ENCODE measurements at places on chromosomes 7 and 10.

GRCh38 chr10:88901206-88901983 lies 21.4 kb downstream of the STAMBPL1 start:
- DNase-seq, result no peak

GRCh38 chr7:51175316-51175991 lies 141.2 kb downstream of the COBL start:
- DNase-seq, result no peak

- no peak for DNase-seq
Observed at GRCh38 chr10:88293073-88293472, 290.0 kb downstream of the RNLS start.

DNA sequence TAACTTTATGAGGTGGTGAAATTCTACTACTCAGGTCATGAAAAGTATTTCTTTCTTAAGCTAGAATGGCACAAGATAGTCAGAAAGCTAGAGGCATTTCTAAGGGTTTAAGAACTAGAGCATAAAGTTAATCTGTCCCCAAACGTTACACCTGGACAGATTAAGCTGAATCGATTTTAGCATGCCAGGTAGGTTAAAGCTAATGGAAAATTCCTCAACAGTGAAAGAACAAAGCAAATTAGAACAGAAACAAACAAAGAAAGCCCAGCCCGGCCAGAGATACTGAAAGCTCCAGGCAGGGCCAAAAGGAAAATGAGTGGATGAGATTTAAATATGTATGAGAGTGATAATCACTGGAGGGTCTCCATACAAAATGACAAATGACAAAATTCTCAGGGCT lies 293.8 kb downstream of the CALN1 start:
- DNase-seq, result no peak

- DNase-seq, result no peak
Observed at GRCh38 chr7:70189776-70190175, 591.5 kb downstream of the AUTS2 start.

DNA sequence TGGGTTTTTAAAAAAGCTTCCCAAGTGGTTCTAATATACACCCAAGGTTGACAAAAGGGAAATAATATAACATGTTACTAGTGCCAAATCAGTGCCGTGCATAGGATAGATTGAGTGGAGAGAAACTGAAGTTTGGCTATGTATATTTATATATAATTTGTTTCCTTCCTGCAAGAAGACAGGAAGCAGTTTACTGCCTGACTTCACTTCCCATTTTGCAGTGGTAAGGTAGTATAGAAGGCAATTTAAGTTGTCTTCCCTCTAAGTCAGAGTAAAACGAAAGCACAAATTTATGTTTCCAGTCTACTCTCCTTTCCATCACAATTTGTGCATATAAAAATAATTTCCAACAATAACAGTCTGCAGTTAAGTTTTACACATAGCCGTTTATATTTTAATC lies 3.4 kb upstream of the HYCC1 start:
- DNase-seq, result no peak

GRCh38 chr7:159091480-159092475 lies 52.9 kb downstream of the VIPR2 start:
- DNase-seq, result no peak

GRCh38 chr7:139084709-139085108 lies 24.8 kb downstream of the ZC3HAV1 start:
- DNase-seq, result no peak

GRCh38 chr7:18200855-18201254 lies 173.2 kb upstream of the PRPS1L1 start:
- DNase-seq, result no peak

GRCh38 chr10:13784067-13784466 lies 197.3 kb downstream of the PRPF18 start:
- no peak for DNase-seq

DNA sequence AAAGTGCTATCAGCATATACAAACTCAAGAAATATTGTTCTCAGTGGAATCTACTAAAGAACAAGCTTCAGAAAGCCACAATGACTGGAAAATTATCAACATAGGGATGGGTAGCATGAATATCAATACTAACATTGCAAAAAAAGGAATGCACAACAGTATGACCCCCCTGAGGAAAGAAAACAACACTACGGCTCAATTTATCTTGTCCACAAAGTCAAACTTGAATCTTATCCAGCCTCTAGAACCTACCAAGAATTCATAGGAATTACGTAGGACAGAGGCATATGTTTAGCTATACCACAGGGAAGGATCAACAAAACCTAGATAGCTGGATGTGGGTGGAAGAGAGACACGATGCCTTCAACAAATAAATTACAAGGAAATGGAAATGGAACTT lies 54.6 kb downstream of the AGMO start:
- no peak for DNase-seq

- DNase-seq, result no peak
Observed at GRCh38 chr7:106190589-106191330, 78.6 kb upstream of the SYPL1 start.

- DNase-seq, result no peak
Observed at GRCh38 chr7:90988516-90988915, 275.7 kb upstream of the FZD1 start.

DNA sequence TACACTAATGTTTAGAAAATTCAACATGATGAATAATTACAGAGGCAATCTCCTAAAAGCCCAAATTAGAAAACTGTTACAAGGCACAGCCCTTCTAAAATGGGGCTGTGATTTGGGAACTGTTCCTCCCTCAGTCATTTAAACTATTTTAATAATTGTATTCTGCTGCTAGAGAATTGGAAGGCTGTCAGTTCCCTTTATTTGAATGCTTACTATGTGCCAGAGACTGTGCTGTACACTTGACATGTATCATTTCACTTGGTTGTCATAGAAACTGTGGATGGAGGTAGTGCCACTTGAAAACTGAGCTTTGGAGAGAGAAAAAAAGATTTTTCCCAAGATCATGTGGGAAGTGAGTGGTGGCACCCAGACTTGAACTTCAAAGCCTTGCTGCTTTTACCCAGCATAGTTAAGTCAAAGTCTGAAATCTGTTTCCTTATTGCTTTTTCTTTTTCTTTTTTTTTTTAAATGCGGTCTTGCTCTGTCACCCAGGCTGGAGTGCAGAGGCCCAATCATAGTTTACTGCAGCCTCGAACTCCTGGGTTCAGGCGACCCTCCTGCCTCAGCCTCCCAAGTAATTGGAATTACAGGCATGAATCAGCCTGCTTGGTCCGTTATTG lies 23.6 kb downstream of the UBE2D1 start:
- DNase-seq, result no peak

- no peak for DNase-seq
Observed at GRCh38 chr10:114402871-114403540, 1.3 kb downstream of the AFAP1L2 start.

DNA sequence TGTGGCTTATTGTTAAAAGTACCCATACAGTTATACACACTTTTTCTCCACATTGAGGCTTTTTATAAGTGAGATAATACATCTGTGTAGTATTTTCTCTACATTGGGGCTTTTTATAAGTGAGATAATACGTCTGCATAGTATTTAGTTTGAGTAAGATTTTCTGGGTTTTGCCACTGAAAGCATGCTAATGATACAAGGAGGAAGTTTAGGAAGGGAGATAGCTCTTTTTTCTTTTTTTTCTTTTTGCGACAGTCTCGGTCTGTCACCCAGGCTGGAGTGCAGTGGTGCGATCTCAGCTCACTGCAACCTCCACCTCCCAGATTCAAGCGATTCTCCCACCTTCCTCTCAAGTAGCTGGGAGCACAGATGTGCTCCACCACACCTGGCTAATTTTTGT lies 13.3 kb downstream of the FAM107B start:
- DNase-seq, result no peak

DNA sequence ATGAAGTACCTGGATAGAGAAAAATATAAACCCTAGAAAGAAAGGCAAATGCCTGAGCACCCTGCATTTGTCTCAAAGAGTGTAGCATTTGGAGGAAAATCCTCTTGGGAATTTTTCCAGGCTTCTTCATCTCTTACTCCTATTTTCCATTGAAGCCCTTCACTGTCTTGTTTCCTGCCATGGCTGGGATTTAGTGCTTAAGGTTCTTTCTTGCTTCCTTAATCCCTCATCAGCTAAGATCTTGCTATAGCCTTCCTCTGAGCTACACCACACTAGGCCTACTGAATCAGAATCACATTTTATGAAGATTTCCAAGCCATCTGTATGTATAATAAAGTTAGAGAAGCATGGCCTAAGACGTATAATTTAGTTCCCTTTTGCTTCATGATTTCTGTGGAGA lies 97.5 kb upstream of the PHYHIPL start:
- no peak for DNase-seq

DNA sequence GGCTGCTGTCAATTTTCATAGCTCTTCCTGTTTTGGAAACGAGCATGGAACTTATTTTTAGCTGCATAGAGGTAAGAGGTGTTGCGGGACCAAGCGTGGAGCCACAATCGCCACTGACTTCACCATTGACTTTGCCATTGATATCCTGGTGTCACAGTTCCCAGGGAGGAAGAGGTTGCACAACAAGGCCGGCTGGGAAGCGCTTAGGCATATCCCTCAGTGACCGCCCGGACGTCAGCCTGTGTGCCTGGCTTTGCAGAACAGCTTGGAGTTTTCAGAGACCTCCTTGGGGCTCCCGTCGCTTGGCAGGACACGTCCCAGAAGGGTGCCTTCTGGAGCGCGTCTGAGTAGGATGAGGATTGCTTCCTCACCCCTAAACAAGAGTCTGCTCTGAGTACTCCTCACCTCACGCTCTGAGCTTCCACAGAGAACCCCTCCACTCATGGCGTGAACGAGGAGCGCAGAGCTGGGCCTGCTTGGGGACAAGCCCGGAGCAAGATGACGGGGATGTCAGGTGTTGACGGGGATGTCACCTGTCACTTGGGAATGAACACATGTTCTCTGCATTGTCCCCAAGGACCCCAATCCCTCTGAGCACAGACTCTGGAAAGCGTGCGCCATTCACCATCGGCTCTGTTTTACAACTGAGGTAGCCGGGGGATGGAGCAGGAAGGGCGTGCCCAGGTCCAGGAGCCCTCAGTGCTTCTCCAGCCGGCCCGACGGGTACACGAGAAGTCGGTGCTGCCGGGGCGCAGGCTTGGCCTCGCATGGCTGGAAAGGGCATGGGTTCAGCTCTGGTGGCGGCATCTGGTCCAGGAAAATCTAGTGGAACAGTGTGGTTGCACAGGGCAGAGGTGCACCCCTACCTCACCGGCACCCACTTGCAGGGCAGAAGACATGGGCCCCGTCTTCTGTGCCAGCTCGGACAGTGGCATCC lies 192.3 kb upstream of the SHH start:
- DNase-seq, result no peak

All from stimulated activated CD8-positive, alpha-beta memory T cell treated with anti-CD3 and anti-CD28 coated beads, Interleukin-4, amount 100 ng/mL, for 4 hours (primary cell).